ENCODE measurements at places on chromosomes 11 and 22. TPM values are rescaled to one million over a fixed set of nuclear protein-coding genes. Genes with fewer than 3 reads are reported as not detected.

CASP1 gene
- total RNA-seq, result 7.0 TPM

TSPO gene
- 98.7 TPM for total RNA-seq

SYT13 gene
- total RNA-seq, result 5.5 TPM

ZNRD2 gene
- 30.7 TPM for total RNA-seq

VSIG10L2 gene
- total RNA-seq, result 0.38 TPM

PRDX5 gene
- 286 TPM for total RNA-seq

POU2AF2 gene
- total RNA-seq, result not detected

SLC22A12 gene
- not detected for total RNA-seq

OR52I1 gene
- not detected for total RNA-seq

TRIM5 gene
- 12.0 TPM for total RNA-seq

MGAT3 gene
- total RNA-seq, result 14.0 TPM

PHOX2A gene
- total RNA-seq, result not detected

CFAP300 gene
- total RNA-seq, result 0.26 TPM

OR51B2 gene
- total RNA-seq, result not detected

- DNase-seq, result peak; percentile 35
Measured at GRCh38 chr11:2312232-2313042, 10.6 kb downstream of the TSPAN32 start.

GRCh38 chr11:104033134-104033533, 3.3 kb upstream of the DDI1 start:
- DNase-seq, result no peak

DNA sequence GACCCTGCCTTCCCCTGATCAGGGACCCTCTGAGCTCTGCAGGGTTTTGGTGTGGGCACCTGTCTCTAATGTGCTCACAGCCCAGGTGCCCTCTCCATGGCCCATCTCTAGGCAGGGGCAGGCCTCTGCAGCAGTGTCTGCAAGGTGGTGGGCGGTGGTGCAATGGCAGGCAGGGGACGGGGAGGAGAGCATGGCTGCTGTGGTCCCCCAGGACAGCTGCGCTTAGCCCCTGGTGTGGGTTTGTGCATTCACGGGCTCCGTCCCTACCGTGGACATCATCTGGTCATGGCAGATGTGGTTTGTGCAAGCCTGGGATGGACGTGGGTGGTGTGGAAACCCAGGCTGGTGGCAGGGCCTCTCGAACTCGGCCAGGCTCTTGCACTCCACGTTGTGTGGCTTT, 443.1 kb downstream of the TBC1D22A start:
- no peak for DNase-seq

DNA sequence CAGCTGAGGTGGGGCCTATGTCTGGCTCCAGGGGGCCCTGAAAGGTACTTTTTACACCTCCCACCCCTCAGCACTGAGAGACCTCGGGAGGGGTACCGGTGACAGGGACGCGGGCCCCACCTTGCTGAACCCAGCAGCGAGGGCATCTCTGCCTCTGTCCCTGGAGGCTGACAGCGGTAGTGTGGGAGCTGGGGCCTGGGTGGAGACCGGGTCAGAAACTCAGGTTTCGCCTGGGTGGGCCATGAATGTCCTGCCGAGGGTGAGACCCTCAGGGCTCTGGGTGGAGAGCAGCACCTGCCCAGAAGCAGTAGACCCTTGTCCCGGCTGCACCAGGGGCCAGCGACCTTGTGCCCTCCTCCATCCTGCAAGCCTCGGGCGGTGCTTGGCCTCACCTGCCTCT, 22.2 kb downstream of the PTDSS2 start:
- no peak for DNase-seq

DNA sequence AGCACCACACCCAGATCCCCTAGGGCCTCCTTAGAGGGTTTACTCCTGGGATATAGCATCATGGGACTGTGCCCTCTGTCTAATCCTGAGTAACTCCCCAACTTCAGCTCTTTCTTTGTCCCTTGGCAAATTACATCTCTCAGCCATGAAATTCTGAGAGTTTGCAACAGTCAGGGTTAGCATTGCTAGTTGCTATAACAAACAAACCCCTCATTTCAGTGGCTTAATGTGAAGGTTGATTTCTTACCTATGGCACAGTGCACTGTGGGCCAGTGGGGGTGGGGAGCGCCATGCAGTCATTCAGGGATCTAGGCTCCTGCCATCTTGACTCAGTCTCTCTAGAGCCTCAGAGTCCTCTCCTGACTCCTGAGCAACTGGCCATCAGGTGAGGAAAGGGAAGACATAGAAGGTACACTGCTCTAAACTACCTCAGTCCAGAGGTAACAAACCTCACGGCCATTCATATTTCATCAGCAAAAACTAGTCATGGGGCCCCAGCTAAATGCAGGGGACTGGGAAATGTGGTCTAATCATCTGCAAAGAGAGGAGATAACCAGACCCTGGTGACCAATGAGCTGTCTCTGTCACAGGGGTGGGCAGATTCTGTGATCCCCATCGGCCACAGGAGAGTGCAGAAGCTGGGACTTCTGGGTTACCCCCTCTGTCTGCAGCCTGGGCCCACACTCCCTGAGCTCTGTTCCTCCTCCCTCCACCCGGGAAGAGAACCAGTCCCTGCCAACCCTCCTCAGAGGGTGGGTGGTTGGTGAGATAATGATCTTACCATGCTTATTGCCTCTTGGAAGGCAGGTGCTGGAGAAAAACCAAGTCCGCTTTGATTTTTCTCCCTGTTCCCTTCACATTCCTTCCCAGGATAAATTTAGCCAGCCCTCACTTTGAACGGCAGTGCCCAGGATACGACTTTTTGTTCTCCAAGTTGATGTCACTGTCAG, 17.5 kb downstream of the PRG3 start:
- DNase-seq, result no peak

GRCh38 chr22:19195796-19196731, 17.5 kb upstream of the SLC25A1 start:
- DNase-seq, result no peak

GRCh38 chr11:122981388-122982264, at the start of gene BSX:
Gene BSX (minus strand): TSS chr11:122981834. CDS start chr11:122981671, 163 bp downstream.
- DNase-seq, result peak; percentile 42

DNA sequence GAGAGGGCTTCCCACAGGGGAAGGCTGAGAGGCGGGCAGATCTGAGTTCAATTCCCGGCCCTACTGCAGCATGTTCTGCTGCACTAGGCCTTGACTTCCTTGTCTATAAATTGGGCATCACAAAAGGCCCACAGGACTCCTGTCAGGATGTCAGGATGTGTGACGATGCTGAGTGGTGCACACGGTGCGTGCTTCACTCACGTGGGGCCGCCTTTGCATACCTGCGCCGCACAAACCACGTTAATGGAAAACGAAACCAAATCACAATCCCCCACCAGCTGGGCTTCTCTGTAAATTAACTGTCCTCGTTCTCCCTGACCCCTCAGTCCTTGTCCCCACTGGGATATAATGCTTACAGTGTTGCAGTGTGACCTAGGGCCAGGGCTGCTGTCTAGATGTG, 32.3 kb upstream of the TSPAN18 start:
- no peak for DNase-seq

GRCh38 chr22:27157666-27158370, 500.4 kb downstream of the MIAT start:
- DNase-seq, result no peak

DNA sequence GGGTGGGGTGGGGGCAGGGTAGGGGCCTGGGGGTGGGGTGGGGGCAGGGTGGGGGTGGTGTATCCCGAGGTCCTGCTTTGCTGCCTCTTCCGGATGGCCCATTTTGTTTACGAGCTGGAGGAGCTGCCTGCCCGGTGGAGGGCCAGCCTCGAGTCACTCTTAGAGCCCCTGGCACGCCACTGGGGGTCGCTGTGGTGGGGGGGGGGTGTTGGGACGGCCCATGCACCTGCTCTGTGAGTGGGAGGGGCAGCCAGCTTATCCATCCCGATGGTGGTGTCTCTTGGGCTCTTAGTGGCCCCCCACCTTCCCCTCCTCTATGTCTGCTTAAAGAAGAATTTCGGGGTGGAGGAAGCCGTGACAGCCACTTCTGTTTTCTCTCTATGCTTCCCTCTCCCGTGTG, 24.6 kb downstream of the MRGPRD start:
- no peak for DNase-seq

DNA sequence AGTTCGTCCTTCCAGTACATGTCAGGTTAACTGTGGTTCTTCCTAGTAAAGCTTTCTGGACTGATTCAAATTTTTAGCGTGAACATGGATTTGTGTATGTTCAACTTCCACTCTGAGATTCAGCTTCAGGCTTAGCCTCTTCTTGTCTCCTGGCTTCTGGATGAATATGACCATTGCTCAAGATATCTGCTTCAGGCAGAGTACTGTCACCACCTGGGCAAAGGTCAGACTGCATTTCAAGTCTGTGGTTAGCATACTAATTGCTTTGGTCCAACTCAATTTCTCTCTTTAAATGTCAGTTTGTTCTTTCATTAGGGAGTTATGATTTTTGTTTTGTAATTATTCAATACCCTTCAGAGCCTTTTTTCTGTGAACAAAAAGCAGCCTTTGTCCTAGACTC, 440.0 kb downstream of the NELL1 start:
- no peak for DNase-seq

GRCh38 chr11:27447288-27448183, 25.1 kb downstream of the LGR4 start:
- no peak for DNase-seq

DNA sequence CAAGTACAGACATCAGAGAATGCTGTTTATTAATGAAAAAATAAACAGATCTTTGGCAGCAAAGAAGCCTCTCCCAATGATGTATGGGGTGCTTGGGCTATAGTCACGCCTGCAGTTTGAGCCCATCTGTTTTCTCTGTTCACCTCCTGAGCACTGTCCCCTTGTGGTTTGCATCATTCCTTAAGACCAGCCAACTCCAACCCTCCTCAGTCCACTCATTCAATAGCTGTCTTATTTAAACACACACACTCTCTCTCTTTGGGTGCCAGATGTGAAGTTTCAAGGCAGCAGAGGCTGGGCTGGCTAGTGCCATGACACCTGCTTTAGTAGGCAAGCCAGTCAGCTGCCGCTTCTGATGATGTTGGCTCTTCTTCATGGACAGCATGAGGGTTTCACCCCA, 58.1 kb downstream of the POLD3 start:
- no peak for DNase-seq

- no peak for DNase-seq
Measured at GRCh38 chr11:110125632-110126031, 32.4 kb downstream of the ZC3H12C start.

DNA sequence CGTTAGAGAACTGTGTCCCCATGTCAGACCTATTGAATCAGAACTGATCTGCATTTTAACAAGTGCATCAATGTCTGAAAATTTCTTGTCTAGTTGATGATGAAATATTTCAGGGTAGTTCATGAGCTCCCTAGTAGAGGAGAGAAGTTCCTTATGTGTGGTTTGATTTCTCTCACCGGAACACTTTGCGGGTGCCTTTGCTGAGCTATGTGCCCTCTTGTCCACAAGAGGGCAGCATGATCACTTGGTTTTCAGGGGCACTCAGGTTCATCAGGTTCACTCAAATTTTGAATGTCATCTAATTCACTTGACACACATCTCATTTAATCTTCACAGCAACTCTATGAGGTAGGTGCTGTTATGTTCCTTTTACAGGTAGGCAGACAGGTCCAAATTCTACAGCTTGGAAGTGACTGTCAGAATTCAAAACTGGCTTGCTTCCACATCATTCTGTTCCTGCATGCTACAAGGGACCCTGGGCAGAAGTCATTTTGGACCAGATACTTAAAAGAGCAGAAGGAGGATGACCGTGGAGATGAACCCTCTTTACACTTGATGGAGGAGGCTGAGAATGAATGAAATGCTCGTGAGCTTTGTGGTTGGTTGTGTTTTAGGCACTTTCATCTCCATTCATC, 55.6 kb downstream of the P4HA3 start:
- DNase-seq, result peak; percentile 47

DNA sequence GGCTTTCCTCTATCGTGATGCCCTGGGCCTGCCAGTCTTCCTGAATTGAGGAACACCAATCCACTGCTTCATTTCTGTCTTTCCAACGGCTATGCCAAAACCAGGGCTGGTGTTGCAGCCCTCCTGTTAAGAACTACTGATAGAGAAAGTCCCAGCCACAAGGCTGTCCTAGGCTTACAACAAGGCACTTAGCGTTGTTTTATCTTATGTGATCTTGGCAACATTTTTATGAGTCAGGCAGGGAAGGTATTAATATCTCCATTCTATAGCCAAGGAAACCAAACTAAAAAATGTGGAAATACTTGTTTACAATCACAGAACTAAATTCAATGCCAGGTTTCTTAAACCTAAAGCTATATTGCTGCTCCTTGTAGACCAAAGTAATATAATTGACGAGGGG, 89.9 kb upstream of the AMOTL1 start:
- no peak for DNase-seq

DNA sequence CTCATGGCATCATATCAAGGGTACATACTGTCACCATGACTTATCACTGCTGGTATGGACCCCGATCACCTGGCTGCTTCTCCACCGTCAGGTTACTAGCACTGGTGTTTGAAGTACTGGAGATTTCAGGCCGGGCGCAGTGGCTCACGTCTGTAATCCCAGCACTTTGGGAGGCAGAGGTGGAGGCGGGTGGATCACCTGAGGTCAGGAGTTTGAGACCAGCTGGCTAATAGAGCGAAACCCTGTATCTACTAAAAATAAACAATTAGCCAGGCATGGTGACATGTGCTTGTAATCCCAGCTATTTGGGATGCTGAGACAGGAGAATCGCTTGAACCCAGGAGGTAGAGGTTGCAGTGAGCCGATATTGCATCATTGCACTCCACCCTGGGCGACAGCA, 82.4 kb upstream of the ANO1 start:
- no peak for DNase-seq

DNA sequence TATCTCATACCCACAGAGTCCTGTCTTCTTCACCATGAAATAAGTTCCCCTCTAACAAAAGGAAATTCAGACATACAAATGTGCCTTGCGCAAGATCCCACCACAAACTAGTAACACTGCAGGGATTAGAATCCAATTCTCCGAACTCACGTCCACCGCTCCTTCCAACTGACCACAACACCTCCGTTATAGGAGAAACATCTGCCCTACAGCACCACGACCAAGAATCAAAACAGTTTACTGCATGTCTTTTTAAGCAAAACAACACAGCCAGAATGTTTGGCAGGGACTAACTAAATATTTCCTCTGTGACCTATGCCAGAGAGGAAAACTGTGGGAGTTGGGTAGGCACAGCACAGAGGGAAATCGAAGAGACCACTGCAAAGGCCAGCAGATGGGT, 72.7 kb upstream of the AKIP1 start:
- peak; percentile 12 for DNase-seq

GRCh38 chr11:64854534-64855502, 10.4 kb upstream of the CDC42BPG start:
- DNase-seq, result peak; percentile 83

- DNase-seq, result peak; percentile 30
Measured at GRCh38 chr22:25701056-25701780, 40.8 kb upstream of the MYO18B start.

- no peak for DNase-seq
Measured at GRCh38 chr11:12771875-12772274, 97.7 kb downstream of the TEAD1 start.

DNA sequence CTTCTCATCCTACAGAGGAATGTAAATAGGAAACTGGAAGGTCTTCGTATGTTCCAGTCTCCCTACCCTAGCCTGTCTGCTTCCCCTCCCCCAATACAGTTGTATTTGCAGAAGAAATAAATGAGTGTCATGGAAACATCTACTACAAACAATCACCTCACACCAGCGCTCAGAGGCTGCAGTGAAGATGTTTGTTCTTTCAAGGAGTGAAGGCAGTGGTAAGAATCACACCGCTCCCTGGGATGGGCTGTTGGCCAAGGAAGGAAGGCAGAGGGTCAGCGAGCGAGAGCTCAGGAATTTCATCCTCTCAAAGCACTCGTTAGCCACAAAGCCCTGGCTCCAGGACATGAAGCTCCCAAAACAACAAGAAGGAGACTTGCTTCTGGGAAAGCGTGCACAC, 1.1 kb upstream of the IGSF9B start:
- no peak for DNase-seq

- DNase-seq, result no peak
Measured at GRCh38 chr11:64126796-64127195, 39.1 kb downstream of the MACROD1 start.
